Fibroblast of skin of back (primary cell): ENCODE measurements at places on chromosomes 5 and 9.

DNA sequence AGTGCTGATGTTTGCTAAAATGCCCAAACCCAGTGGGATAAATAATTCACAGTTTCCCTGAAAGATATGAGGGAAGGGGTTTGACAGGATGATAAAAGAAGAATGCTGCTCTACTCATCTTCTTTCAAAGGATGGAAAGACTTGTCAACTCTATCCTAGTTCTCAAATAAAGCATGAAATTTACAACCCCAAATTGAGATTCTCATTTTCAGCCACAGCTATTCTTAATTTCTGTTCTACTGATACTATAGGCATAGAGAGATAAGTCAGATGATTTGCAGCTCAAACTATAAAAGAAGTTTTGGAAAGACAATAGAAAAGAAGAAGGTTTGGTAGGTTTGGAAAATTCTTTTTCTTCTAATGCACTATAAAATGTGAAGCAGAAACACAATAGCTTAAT lies 542.6 kb downstream of the CSNK1G3 start:
- no peak for DNase-seq

GRCh38 chr9:134556531-134557068 lies 85.0 kb upstream of the COL5A1 start:
- peak; percentile 71 for DNase-seq

DNA sequence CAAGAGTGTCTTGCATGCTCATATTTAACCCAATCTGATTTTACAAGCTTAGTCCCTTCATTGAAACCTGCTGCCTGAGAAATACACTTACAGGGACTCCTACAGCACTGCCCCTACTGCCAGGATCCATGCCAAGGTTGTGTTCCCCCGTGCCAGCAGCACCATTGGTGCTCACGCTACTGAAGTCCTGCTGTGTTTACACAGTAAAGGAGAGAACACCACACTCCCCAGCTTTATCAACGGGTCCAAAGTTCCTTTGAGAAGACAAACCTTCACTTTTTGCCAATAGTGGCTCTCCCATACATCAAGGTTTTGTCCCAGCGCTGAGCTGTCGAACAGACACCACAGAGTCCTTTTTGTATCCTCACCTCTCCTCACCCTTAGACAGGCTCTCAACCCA lies 155.1 kb upstream of the WWC1 start:
- no peak for DNase-seq

DNA sequence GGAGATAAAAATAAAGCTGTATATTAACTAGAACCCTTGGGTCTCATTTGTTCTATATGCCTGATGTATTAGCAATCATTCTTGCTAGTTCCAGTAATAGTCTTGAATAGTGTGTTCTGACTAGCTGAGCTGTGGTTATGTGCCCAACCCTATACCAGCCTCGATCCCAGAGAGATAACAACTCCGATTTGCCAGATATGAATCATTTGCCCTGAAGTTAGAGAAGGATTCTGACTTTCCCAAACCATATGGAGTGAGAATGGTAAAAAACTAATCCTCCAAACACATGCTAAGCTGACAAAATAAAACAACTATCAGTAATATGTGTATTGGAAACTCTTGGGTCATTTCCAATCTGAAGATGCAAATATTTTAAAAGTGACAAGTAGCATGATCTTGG lies 64.8 kb downstream of the ALDH1A1 start:
- no peak for DNase-seq

DNA sequence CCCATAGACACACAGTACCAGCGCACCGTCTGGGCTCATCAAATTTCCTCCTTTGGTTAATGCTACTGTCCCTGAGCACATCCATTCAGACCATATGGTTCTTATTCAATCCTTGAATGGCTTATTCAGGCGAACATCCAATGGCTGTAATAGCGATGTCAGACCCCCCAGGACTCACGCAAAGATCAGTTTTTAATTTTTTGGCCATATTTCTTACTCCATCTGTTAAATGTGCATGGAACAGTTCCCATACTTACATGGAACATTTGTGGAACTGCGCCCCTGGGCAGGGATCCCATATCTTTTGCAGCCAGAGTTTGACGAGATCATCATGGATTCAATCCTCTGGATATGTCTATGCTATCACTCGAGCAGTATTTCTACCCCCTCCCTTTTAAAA lies 213.2 kb downstream of the ADAMTS6 start:
- no peak for DNase-seq

- peak; percentile 42 for DNase-seq
Measured at GRCh38 chr5:148875205-148875875, 48.9 kb downstream of the ADRB2 start.
